ENCODE measurements at places on chromosomes 13 and 19.

DNA sequence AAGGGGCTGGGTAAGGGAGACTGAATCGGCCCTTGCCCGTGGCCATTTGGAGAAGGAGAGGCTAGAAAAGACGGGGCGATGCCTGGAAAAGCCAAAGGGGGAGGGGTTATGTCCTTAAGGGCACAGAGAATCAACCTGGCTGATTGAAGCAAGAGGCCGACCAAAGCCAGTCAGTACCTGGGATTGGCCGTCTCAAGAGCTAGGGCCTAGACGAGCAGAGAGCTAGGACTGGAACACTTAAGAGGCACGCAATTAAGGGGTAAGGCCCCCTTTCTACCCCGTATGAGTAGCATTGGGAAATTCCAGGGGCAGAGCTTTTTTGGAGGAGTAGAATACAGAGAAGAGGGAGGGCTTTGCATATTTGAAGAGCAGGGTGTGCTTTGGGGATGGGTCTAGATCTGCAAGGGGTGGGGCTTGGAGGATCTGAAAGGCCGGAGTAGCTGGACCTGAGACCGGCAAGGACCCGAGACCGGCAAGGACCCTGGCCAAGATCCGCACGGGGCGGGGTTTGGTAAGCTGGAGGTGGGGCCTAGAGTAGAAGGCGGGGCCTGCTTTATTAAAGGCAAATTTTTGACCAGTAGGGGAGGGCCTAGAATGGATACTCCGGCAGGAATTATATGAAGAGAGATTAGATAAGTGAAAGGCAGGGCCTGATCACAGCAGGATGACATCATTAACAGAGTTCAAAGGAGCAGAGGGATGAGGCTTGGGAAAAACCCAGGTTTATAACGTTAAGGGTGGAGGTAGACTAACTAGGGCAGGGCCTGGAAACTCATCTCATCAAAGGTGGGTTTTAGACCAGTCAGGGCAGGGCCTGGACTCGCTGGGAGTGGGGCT, 10.7 kb upstream of the CACNG6 start:
- DNase-seq: no peak

DNA sequence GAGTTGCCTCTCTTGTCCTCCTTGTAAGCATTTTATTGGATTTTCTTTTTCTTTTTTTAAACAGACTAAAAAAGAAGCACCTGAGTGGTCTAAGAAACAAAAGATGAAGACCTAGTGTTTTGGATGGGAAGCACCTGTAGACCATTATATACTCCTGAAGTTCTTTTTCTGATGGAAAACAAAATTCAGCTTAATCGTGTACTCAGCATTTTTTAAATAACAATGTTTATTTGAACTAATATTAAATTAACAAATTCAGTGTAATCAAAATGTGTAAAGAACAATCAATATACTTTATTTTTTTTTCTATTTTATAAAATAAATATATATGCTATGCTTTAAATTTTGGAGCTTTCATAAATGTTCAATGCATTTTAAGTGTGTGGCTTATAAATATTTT, 43.0 kb upstream of the KLF5 start:
- no peak for DNase-seq

GRCh38 chr13:42422681-42423080, 150.7 kb downstream of the AKAP11 start:
- DNase-seq: no peak

- DNase-seq: no peak
Observed at GRCh38 chr13:19179916-19180315, 1.7 kb downstream of the TUBA3C start.

GRCh38 chr19:44658069-44658733, 13.1 kb upstream of the CEACAM19 start:
- DNase-seq: no peak

- no peak for DNase-seq
Observed at GRCh38 chr13:29621051-29621800, 25.7 kb upstream of the SLC7A1 start.

DNA sequence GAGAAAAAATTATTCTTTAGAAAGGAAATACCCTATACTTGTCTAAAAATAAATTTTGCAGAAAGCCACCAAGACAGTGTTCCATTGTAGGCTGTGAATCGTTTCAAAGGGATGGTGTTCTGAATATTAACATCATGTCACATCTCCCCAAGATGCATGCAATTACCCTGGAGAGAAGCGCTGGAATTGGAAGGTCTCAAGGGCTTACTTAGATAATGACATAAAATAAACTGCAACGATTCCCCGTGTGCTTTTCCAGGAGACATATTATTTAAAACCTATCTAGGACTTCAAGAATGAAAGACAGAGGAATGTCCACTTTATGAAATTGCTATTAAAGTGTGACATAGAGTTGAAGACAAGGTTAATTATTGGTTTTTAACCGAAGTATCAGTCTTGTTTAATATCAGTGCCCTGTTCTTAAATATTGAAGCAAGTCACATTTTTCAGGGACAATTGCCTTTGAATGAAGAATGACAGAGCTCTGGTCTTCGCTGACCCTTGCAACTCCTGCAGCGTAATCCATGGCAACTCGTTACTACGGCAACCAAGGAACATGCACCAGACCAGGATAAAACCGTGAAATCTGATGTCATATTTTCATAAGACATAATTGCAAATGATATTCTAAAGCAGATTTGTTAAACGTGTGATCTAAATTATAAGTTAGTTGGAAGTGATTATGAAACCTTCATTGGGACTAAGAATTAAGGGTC, 91.7 kb downstream of the EFNB2 start:
- no peak for DNase-seq

DNA sequence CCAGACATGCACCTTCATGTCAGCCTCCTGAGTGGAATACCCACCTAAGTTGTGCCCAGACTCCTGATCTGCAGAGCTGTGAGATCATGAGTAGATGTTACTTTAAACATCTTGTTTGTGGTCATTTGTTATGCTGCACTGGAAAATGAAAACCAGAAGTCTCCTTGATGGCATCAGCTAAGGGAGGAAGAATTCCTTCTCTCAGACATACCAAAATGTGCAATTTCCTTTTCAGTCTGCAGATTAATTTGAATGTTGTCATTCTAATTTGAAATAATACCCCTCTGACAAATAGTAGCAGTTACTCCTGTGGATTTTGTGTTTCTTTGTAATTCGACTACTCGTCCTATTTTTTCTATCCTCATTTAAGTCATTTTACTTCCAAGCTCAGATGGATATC, 59.3 kb downstream of the ITGBL1 start:
- DNase-seq: no peak

DNA sequence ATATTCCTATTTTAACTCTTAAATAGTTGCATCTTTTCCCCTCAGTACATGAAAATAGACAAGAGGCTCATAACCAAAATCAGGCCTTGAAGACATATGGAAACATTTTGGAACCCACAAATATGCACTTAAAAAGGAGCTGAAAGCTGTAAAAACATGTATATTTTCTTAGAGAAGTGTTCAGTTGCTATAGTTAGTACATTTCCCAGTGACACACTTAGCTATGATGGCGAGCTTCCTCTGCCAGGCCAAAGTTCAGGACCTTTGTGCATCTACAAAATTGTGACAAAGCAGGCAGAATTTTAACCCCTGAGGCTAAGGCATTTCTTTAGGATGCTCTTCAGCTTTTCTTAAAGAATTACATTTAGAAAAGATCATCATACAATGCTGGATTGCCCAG, 54.5 kb downstream of the RCBTB2 start:
- no peak for DNase-seq

- DNase-seq: no peak
Observed at GRCh38 chr13:111166882-111167675, 52.0 kb downstream of the ARHGEF7 start.

- no peak for DNase-seq
Observed at GRCh38 chr19:42498169-42498757, 30.0 kb downstream of the CEACAM1 start.

DNA sequence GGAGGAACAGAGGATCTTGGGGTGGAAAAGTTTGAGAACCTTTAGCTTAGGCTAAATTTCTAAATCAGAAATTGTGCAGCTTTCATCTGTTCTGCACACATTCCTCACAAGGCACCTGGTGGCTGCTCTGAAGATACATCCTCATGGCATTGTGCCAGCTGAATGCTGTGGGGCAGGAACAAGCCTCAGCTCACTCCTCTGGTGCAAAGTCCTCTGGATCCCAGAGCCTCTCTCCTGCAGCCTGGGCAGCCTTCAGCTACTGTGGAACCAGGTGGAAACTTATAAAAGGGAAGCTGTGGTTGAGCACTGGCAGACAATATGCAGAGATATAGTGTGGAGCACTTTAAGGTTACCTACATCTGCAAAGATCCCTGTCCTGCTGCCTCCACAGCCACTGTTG, 72.3 kb downstream of the KCTD12 start:
- no peak for DNase-seq

DNA sequence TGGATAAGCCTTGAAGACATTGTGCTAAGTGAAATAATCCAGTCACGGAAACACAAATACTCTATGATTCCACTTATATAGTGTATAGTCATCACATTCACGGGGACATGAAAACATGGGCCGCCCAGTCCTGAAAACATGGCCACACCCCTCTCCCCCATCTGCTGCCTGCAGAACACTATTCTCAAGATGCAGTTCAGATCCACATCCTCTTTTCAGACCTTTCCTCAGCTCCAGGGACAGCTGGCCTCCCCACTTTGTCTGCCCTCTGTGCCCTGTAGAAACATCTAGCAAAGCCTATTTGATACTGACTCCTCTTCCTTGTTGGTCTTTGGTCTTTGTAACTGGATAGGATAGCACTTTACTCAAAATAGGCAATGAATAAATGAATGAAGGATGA, 8.3 kb downstream of the RFX2 start:
- no peak for DNase-seq

- no peak for DNase-seq
Observed at GRCh38 chr13:70580825-70581224, 472.6 kb upstream of the KLHL1 start.

DNA sequence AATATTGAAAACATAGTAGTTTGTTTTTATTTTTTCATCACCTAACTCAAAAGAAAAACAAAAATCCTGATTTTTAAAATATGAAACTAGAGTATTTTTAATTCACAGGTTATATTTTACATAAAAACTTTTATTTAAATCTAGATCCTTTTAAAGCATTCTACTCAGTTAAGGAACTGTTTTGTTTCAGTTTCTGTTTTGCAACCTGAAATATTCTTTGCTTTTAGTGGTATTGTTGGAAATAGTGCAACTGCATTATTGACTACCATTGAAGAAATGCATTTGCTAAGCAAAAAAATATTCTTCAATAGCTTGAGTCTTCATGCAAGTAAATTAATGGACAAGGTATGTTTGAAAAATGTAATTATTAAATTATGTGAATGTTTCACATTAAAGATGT, 43.8 kb downstream of the COG6 start:
- DNase-seq: no peak
